ENCODE measurements at places on chromosomes 1 and 21. TPM values are rescaled to one million over a fixed set of nuclear protein-coding genes. Genes with fewer than 3 reads are reported as not detected.
A peak's percentile ranks its signal among the peaks of the same experiment; 100 is the strongest.

AMY1C gene
- not detected for total RNA-seq

CASQ2 gene
- total RNA-seq: 606 TPM

BSND gene
- not detected for total RNA-seq

TMEM269 gene
- total RNA-seq: 0.18 TPM

GRCh38 chr1:221335161-221336101 is 406.5 kb downstream of the DUSP10 start:
- DNase-seq: peak; percentile 47

DNA sequence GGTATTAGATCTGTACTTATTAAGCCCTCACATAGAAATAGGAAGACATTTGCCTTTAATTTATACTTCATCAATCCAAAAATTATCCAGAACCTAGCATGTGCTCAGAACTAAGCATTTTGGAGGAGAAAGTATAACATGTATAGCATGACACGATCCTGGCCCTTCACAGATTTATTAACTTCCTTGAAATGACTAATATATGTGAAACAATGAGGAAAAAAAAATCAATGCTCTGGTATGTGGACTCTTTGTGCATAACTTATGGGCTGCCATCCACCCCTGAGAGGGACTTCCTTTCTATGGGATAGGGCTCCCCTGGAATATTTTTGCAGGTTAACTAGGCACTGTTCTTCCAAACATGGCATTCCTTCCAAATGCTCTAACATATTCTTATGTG is 36.6 kb downstream of the CCDC185 start:
- DNase-seq: no peak

- peak; percentile 63 for DNase-seq
Observed at GRCh38 chr1:67559222-67559700, 125.7 kb upstream of the GADD45A start.

- DNase-seq: peak; percentile 53
Observed at GRCh38 chr1:217090060-217090911, 367.1 kb upstream of the ESRRG start.

DNA sequence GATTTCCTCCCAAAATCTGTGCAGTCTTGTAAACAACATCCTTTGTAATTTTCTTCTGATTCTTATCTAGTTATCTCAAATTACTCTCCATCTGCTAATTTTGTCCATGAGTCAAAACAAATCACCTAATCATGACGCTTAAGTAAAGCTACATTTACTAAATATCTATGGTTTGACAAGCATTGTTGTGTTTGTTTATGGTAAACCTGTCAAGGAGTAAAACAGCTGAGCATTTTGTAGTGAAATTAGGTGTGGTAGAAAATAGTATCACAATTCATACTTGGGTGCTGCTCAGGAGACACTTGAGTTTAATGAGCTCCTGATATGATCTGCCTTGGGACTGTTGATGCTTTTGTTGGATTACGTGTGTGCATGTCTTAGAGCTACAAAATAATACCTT is 11.6 kb downstream of the TIPRL start:
- no peak for DNase-seq

GRCh38 chr1:30976143-30976542 is 67.6 kb upstream of the SDC3 start:
- DNase-seq: peak; percentile 43

- no peak for DNase-seq
Observed at GRCh38 chr1:8390707-8391106, 72.8 kb downstream of the SLC45A1 start.
